ENCODE measurements at places on chromosomes 3 and 15.

GRCh38 chr3:112097378-112097777 lies 11.2 kb downstream of the C3orf52 start:
- DNase-seq: no peak

GRCh38 chr3:134928392-134928791 lies 133.3 kb downstream of the EPHB1 start:
- DNase-seq: no peak

DNA sequence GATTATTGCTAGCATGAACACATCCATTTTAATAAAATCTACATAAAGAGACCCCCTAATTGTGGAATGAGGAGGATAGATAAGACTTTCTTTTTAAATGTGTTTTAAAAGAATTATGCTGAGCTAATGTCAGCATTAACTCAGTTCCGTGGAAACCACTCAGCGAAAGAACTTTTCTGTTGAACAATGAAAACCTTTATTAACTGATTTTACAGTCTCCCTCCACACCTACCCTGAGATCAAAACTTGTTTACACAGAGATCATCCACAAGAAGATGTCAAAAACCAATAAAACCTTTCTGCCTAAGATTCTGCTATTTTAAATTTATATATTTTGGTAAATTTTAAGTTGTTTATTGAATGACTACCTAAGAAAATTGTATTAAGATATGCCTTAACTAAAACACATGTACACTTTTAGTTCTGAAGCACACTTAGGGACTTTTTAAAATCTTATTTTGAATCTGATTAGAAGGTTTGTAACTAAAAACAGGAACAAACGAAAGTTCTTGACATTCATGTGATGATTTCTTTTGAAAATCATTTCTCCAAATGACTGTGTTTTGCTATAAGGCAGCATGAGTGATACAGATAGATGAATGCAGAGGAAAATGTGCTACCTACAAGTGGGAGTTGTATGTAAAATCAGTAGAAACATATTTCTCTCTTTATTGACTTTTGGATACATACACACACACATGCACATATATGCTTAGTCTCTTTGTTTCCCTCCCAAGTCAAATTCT lies 369.0 kb downstream of the UNC13C start:
- no peak for DNase-seq

DNA sequence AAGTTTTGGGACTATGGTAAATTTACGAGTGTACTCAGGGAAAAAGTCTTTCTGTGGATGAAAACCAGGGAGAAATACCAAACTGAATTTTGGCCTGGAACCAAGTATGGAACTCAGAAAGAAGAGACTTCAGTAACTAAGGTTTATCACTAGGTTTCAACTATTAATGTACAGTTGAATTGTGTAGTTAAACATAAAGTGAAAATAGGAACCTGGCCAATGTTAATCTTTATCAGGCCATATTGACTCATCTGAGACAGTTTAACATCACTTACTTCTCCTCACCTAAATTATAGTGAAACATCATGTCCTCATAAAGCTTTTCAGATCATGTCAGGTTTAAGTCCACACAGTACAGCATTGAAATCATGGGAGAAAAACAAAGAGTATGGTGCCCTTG lies 197.7 kb downstream of the LSAMP start:
- DNase-seq: no peak

DNA sequence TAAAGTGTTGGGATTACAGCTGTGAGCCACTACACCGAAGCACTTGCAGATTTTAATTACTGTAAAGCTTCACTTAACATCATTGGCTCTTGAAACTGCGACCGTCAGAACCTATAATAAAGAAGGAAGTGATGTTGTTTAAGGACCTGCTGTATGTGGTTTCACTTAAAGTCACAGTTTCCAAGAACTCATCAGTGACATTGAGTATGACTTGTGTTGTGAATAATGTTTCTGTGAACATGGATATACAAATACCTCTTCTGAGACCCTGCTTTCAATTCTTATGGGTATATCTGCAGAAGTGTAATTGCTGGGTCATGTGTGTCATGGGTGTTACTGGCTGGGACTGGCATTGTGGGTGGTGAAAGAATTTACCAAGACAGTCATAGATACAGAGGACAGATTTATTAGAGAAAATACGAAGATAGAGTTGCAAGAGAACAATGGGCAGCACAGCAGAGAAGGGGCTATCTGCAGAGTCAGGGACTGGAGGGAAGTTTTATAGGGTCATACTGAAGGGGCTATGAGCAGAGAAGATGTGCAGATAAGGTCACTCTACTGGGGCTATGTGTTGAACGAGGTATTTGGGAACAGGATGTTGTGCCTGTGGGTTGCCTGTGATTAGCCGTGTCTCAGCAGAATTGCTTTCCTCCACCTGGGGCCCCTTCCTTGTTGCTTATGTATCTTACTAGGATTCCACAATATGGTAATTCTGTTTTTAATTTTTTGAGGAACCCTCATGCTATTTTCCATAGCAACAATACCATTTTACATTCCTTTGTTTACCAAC lies 4.5 kb downstream of the NDUFB5 start:
- DNase-seq: no peak

- no peak for DNase-seq
Measured at GRCh38 chr3:179450901-179451264, 387 bp downstream of the GNB4 start.

DNA sequence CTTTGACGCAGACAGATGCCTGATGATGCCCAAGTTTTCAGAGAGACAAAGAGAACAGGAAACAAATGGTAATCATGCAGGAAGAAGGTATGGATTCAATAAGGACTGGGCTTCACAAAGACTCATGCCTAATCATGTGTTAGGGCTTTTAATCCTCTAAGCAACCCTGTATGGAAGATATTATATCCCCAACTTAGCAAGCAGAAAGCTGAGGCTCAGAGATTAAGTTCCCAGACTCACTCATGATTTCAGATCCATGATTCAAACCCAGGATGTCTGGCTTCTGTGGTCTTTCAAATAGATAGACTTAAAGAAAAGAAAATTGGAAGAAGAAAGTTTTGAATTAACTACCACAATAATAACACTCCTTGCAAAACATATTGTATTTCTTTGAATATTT lies 4.1 kb upstream of the CLASP2 start:
- no peak for DNase-seq

- no peak for DNase-seq
Measured at GRCh38 chr15:99994849-99995248, 261.6 kb upstream of the LYSMD4 start.

All from omental fat pad (tissue), 4 donors.